ENCODE measurements at places on chromosomes 16 and 17. TPM values are rescaled to one million over a fixed set of nuclear protein-coding genes. Genes with fewer than 3 reads are reported as not detected.

Gene PITPNM3
- total RNA-seq, result 0.61 TPM

Gene MAP2K4
- 42.4 TPM for total RNA-seq

Gene SPATA20
- 155 TPM for total RNA-seq

Gene EPN2
- 28.1 TPM for total RNA-seq

Gene OR4D1
- total RNA-seq, result not detected

Gene CBX2
- total RNA-seq, result 1.1 TPM

Gene METRNL
- 165 TPM for total RNA-seq

Gene CTNS
- 22.2 TPM for total RNA-seq

Gene CCL4
- total RNA-seq, result not detected

Gene KRT33B
- total RNA-seq, result not detected

Gene IGSF6
- total RNA-seq, result not detected

Gene HSD11B2
- total RNA-seq, result not detected

Gene FOXF1
- 0.81 TPM for total RNA-seq

Gene OR3A3
- not detected for total RNA-seq

Gene MYH8
- total RNA-seq, result not detected

Gene MT1A
- not detected for total RNA-seq

Gene CCL8
- 0.12 TPM for total RNA-seq

Gene OR1A1
- not detected for total RNA-seq

Gene NATD1
- total RNA-seq, result 7.3 TPM

Gene CACNG3
- total RNA-seq, result not detected

Gene METRN
- total RNA-seq, result 48.5 TPM

Gene TPSAB1
- not detected for total RNA-seq

Gene LPO
- not detected for total RNA-seq

Gene FBXL19
- total RNA-seq, result 18.6 TPM

Gene KCNJ12
- 0.61 TPM for total RNA-seq

Gene GLIS2
- total RNA-seq, result 6.0 TPM

Gene WNT9B
- not detected for total RNA-seq

Gene PIRT
- total RNA-seq, result not detected

Gene ABCC11
- under 0.01 TPM for total RNA-seq

Gene ABI3
- total RNA-seq, result 3.4 TPM

Gene HSBP1
- 14.9 TPM for total RNA-seq

Gene CD300H
- not detected for total RNA-seq

Gene CDH16
- total RNA-seq, result not detected

Gene BRIP1
- 5.2 TPM for total RNA-seq

Gene KRT36
- total RNA-seq, result not detected

Gene ARHGAP44
- total RNA-seq, result 1.6 TPM

Gene PCGF2
- 3.9 TPM for total RNA-seq

Gene MLST8
- total RNA-seq, result 38.0 TPM

Gene SEPTIN1
- 0.32 TPM for total RNA-seq

Gene HOXB2
- 11.2 TPM for total RNA-seq

Gene TNK1
- total RNA-seq, result 2.4 TPM

Gene MSLN
- not detected for total RNA-seq

Gene C17orf100
- total RNA-seq, result 0.12 TPM

Gene NFE2L1
- total RNA-seq, result 150 TPM

Gene CES3
- total RNA-seq, result 0.16 TPM

Gene MT4
- total RNA-seq, result not detected

Gene OTOP2
- total RNA-seq, result not detected

Gene CACNG1
- not detected for total RNA-seq

Gene KCNG4
- not detected for total RNA-seq

Gene CX3CL1
- total RNA-seq, result 0.32 TPM

Gene SULT1A4
- total RNA-seq, result 0.32 TPM

Gene AOC3
- not detected for total RNA-seq

All from hair follicle dermal papilla cell (primary cell).